MCF 10A (cell line): ENCODE measurements at places on chromosomes 16 and 17.

DNA sequence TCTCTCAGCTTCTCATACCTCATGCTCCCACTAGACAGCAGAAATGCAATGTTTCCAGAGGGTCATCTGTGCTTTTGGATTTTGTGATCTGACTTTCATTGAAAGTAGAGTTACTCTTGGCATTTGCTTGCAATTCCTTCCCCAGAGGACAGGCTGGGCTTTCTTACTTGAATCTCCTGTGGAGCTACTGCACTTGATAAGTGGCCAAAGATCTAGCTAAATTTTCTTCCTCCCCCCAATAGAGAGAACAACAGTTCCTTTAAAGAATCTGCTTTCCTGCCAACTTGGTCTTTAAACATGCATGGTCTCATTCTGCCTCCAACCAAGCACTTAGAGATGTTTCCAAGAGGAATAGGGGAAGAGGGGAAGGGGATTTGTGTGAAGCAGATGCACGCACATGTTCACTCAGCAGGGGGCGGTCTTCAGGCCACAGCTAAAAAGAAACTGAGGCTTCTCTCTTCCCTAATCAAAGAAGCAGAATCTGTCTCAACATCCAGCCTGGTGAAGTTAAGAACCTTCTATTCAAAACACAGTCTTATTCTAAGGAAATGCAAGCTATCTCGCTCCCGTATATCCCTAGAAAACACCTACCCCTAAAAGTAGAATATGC, 229.6 kb downstream of the ZFHX3 start:
- DNase-seq, result no peak

- no peak for DNase-seq
Measured at GRCh38 chr17:8382052-8382879, 727 bp downstream of the RPL26 start.

- DNase-seq, result peak; percentile 6
Measured at GRCh38 chr16:12729448-12729847, 74.2 kb downstream of the CPPED1 start.

DNA sequence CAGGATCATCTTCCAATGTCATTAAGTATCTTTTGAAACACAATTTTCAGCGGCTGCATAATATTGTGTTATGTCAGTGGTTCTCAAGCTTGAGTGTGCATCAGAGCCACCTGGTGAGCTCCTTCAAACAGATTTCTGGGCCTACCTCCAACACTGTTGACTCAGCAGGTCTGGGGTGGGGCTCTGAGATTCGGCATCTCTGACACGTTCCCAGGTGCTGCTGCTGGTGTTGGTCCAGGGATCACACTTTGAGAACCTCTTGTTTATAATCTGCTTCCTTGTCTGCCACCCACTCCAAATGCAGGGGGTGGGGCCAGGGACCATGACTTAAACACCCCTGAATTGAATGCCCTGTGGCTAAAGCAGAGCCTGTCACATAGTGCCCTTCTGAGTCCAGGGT, 73.8 kb upstream of the HNF1B start:
- DNase-seq, result peak; percentile 88

- DNase-seq, result no peak
Measured at GRCh38 chr17:45022288-45022648, 29.2 kb downstream of the DCAKD start.

- DNase-seq, result peak; percentile 40
Measured at GRCh38 chr16:79182616-79183015, 417.9 kb downstream of the MAF start.

DNA sequence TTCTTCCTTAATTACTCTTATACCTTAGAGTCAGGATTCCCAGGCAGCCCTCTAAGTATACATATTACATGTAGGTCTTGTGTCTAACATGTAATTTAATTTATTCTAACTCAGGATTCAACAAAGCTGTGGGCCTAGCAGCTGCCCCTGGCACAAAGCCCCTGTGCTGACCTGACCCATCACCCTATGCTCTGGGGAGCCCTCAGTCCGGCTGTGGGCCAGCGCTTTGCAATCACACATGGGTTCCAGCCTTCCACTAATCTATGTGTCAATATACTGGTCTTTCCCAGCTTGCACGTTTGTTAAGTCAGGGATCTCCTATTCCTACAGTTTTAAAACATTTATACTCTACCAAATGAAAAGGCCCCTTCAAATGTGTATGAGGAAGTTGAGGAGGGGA, 62.7 kb upstream of the SREBF1 start:
- DNase-seq, result no peak

DNA sequence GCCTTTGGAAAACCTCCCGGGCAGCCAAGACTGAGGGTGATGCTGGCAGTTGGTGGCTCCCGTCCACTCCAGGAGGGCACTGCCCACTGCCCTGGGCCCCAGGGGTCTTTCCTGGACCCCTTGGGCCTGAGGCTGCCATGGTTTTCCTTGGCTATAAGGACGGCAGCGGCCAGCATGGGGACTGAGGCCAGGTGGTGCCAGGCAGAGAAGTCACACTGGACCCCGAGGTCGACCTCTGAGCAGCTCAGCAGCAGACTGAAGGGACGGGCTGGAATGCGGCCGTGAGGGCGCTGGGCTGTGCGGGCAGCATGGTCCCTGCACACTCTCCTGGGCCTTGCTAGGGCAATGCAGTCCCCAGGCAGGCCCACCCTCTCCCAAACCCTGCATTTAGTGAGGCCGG, 55.6 kb upstream of the GNG13 start:
- no peak for DNase-seq

DNA sequence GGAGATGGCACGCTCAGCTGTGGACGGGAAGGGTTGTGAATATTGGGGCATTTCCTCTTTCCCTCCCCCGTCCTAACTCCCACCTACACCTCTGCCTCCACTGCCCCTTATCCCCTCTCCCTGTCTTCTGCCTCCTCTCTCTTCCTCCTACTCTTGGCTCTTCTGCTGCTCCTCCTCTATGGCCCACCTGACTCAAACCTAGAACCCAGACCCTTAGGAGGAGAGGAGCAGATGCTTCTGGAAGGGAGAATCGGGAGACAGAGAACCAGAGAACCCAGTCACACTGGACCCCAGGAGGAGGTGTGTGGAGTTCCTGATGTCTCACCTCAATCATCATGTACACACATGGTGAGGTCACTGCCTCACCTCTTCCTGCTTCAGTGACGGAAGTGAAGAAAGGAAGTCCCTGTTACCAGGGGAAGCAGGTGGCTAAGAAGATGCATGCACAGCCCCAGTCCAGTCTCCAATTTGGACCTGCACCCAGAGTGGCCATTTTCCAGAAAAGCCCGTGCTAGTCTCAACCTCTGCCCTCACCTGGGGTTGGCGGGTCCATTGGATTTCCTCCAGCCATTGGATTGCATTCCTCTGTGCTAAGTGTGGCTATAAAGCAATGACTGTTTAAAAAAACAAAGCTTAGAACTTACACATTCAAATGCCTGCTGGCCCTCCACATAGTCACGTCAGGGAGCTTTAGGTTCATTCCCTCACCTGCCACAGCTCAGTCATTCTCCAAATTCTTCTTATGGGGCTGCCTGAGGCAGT, 4.0 kb downstream of the RNF222 start:
- no peak for DNase-seq

DNA sequence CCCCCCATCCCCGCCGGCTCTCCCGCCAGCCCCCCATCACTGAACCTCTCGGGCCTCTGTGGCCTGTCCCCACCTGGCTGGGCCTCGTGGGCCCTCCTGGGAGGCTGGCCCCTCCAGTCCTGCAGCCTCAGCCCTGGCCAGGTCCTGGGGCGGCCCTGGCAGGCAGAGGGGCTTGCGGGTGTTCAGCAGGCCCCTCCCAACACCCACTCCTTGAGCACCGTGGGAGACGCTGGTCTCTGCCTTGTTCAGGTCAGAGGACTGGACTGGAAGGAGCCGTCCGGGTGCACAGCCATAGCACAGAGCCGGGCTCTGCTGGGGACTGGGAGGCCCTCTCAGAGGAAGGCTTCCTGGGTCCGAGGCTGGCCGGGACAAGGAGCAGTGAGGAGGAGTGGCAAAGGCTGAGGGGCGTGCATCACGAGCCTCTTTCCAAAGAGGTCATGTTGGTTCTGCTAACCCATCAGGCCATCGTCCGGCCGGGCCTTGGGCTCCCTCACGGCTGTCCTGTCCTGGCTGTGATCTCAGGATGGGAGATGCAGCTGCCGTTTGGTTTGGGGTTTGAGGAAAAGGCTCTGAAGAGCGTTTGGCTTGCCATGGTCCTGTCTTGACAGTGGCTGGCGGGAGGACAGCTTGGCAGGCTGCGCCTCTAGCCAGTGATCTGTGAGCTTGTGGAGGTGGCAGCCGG, 6.3 kb upstream of the PABPN1L start:
- DNase-seq, result no peak

- no peak for DNase-seq
Measured at GRCh38 chr17:19713462-19713861, 2.9 kb downstream of the SLC47A2 start.

DNA sequence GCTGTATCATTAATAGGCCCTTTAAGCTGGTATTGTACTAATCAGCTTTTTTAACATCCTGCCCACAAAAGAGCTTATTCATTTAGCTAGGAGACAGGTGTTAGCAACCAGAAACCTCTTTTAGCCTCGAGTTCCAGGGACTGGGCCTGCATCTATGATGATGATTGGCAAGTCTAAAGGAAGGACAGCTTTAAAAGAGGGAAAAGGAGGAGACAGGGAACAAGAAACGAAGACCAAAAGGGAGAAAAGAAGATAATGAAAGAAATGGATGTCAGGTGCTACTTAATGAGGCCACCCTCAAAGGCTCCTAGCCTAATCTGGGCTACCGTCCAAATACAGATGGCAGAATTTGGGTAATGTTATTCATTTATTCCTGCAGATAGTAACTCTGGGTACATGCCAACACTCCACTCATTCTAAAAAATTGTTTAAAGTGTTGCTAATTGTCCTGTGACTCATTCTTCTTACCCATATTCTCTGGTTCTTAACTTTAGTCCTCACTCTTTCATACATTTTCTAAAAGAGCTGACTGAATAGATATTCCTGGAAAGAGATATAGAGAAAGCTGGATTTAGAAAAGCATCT, 18.7 kb upstream of the RFFL start:
- DNase-seq, result peak; percentile 93

DNA sequence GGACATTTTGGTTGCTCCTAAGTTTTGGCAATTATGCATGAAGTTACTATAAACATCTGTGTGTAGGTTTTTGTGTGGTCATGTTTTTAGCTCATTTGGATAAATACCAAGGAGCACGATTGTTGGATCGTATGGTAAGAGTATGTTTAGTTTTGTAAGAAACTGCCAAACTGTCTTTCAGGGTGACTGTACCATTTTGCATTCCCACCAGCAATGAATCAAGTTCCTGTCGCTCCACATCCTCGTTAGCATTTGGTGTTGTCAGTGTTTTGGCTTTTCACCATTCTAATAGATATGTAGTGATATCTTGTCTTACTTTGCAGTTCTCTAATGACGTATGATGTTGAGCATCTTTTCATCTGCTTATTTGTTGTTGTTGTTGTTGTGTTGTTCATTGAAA, 20.2 kb downstream of the TENT4B start:
- DNase-seq, result no peak
